ENCODE measurements at places on chromosomes 2 and 18.

DNA sequence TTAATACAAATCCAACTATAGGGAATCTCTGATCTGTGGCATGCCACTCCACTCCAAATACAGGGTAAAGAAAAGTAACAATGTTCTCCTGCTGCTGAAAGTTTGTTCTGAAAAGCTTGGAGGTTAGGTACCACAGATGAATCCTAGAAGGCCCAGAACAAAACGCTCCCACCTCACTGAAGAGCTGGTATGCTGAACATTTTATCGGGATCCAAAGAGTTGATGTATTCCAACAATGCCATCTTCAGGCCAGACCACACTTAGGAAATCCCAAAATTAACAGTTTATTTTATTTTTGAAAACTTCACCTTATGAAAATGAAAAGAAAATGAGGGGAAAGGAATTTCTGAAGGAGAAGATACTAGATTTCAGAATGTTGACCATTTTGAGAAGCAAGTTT lies 145.1 kb upstream of the CDH19 start:
- no peak for DNase-seq

- no peak for DNase-seq
Observed at GRCh38 chr18:45197526-45197970, 417.7 kb upstream of the SLC14A2 start.

DNA sequence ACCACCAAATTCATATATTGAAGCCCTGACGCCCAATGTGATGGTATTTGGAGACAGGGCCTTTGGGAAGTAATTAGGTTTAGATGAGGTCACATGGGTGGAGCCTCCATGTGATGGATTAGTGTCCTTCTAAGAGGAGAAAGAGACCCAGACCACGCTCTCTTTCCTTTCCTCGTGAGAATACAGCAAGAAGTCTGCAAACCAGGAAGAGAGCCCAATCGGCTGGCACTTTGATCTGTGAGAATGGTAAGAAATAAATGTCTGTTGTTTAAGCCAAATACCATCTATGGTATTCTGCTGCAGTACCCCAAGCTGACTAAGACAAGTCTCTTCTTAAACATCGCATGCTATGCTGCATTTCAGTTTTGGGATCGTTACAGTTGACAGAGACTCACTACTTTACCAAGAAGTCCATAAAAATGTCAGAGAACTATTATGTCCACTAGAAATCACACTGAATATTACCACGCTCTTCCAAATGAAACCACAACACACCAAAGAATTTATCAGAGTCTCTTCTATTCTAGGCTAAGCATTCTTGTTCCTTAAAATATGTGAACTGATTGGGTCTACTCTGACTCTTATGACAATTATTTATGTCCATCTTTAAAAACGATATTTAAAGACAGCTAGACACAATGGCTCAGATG lies 48.5 kb downstream of the LPIN2 start:
- DNase-seq: no peak

GRCh38 chr18:63981719-63982118 lies 11.8 kb downstream of the SERPINB8 start:
- no peak for DNase-seq

GRCh38 chr2:157336137-157337010 lies 10.8 kb upstream of the ERMN start:
- peak; percentile 22 for DNase-seq

Data from stimulated activated CD4-positive, alpha-beta T cell treated with anti-CD3 and anti-CD28 coated beads, Interleukin-12 subunit alpha, Interleukin-12 subunit beta, amount 100 ng/mL, for 24 hours (primary cell).